Body of pancreas (tissue), 4 donors: ENCODE measurements at places on chromosomes 11 and 22. TPM values are rescaled to one million over a fixed set of nuclear protein-coding genes. Genes with fewer than 3 reads are reported as not detected.

The JOSD1 gene
- total RNA-seq = 50.3 TPM

- no peak for DNase-seq
Observed at GRCh38 chr22:27260087-27260698, 541.4 kb downstream of the MN1 start.

DNA sequence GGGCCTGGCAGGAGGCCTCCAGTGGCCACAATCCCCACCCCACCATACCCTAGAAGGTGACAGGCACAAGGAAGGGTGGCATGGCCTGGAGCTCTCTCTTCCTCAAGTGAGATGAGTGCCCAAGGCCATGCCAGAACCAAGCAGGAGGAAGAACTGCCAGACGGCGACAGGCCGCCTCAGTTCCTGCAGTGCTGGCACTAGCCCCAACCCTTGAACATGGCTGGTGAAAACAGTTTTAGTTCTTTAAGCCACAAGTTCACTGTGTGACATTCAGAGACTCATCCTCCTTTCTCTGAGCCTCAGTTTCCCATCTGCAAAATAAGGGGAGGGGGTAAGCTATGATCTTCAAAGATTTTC, 9.8 kb downstream of the CHRDL2 start:
- no peak for DNase-seq

DNA sequence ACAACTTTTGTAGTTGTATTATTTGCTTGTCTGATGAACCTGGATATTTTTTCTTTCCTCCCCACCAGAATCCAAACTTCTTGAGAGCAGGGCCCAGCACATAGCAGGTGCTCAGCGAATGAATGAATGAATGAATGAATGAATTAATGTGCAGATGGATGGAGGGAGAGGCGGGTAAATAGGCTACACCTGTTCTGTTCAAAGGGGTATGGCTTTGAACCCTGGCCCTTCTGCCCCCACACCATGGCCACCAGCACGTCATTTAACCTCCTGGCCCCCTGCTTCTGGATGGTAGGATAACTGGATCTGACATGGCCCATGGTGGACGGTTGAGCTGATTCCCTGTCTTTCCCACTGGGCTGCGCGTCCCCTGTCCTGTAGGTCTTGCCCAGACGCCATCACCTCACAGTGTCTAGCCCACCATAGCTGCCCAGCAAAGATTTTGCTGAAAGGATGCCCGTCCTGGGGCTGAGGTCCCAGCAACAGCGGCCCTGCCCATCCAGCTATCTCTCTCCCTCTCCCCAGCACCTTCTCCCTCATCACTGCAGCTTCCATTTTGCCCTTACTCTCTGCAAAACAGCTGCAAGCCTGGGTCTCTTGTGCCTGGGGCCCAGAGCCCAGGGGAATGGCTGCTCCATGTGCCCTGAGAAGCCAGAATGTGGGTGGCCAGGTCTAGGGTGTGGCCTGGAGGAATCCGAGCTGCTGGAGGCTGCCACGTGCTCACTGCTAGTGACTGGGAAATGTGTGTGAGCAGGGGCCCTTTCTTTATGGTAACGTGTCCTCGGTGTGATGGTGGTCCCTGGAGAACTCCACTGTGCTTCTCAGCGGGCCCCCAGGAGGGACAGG, 49.3 kb upstream of the LINC01488 start:
- DNase-seq = no peak

DNA sequence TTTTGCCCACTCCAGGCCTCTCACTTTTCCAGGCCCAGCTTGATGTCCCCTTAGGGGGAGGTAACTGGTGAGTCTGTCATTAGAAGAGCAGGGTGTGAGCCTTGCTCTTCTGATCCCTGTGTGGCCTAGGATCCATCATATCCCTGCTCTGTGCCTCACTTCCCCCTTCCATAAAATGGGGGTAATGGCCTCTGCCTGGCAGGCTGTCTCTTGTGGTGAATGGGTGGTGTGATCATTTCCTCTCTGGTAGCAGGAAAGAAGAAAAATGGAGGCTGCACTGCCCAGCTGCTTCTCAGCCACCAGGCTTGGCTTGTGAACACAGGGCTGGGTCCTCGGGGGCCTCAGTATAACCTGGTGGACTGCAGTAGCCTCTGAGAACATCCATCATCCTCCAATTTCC, 5.6 kb downstream of the ARHGEF17 start:
- no peak for DNase-seq

- no peak for DNase-seq
Observed at GRCh38 chr22:23888615-23889401, 5.4 kb upstream of the MIF start.

DNA sequence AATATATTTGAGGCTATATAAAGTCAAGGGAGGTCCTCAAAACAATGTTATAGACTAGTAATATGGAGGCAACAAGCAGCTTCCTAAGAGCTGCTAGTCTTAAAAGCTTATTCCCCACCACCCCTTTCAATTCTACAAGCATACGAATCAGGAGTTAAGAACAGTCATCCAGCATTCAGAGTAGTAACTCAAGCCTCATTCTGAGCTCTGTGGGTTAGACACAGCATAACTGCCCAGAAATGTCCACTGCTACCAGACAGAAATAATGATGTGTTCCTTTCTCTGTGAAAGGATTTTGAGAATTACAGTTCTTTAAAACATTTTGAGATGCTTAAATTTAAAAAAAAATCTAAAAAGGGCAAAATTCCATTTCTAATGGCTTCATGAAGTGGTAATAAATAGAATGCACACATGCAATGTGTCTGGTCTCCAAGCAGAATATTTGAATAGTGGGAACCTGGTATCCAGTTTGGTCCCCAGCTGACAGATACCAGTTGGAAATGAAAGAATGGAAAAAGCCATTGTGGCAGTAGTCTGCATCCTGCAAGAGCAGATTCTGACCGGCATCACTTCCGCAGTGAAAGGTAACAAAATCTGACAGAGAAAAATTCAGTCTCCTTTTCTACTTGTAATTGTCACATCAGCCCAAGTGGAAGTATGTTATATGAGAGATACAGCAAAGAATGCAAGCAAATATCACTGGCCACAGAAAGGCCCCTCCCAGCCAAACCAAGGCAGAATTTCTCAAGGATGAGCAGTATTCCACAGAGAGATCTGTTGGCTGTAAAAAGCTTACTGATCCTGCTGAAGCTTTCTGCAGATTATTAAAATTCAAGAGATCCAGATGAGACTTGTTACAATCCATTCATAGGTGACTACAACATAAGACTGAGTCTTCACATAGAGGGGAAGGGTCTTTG, 310.8 kb upstream of the PITPNB start:
- no peak for DNase-seq
